ENCODE measurements at places on chromosomes 12 and 14. TPM values are rescaled to one million over a fixed set of nuclear protein-coding genes. Genes with fewer than 3 reads are reported as not detected.

Gene IFI27L1
- 20.2 TPM for total RNA-seq

- no peak overlapping the region for H3K27ac ChIP-seq
- no peak overlapping the region for H3K4me3 ChIP-seq
- H3K27me3 ChIP-seq, result peaks cover 13% of the 10 kb centered on the region
- H3K4me1 ChIP-seq, result no peaks in the 10 kb centered on the region
- no peak for DNase-seq
Measured at GRCh38 chr14:51977075-51977474, 12.3 kb upstream of the RTRAF start.

- no peaks in the 10 kb centered on the region for H3K27me3 ChIP-seq
- H3K4me1 ChIP-seq, result peaks cover 6% of the 10 kb centered on the region
- H3K4me3 ChIP-seq, result no peak overlapping the region
- H3K27ac ChIP-seq, result no peak overlapping the region
- H3K36me3 ChIP-seq, result no peaks in the 10 kb centered on the region
- DNase-seq, result no peak
Measured at GRCh38 chr12:24307716-24308335, 358.4 kb upstream of the SOX5 start.

DNA sequence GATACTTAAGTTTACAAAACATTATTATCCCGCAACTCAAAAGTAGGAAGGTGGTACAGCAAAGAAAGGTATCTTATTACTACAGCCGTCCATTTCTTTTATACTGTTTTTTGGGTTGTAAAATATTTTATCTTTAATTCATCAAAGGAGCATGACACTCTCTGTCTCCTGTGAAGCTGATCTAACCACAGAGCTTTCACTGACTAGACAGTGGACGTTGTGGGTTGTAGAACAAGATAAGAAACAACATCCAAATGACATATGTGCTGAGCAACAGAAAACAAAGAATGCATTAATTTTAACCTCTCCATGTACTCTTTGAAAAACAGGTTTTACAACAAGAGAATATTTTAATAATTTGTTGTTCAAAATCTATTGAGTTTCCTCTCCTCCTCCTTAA, 195.9 kb upstream of the FBXO33 start:
- peaks cover 44% of the 10 kb centered on the region for H3K27me3 ChIP-seq
- no peak overlapping the region for H3K4me3 ChIP-seq
- no peak for DNase-seq
- H3K27ac ChIP-seq, result no peak overlapping the region

DNA sequence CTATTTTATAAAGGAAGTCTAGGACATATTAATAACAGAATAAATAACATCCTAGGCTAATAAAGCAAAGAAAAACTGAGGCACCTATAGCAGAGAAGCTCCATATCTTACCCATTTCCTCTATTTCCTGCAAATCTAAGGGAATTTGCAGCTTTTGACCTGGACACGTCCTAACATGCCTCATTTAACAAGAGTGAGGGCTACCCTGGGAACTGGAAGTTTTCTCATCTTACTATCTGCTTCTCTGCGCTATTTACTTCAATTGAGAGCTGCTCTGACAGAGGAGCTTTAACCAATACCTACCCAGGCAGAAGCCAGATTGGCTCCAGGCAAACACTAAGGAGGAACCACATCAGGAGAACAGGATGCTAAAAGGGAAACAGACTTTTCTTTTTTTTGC, 5.7 kb downstream of the YBX3 start:
- peak; percentile 86 for DNase-seq
- peaks cover 78% of the 10 kb centered on the region for H3K36me3 ChIP-seq
- no peaks in the 10 kb centered on the region for H3K27me3 ChIP-seq
- peak overlapping the region; percentile 98 for H3K27ac ChIP-seq
- H3K4me3 ChIP-seq, result peak overlapping the region; percentile 99
- peaks cover 46% of the 10 kb centered on the region for H3K4me1 ChIP-seq

DNA sequence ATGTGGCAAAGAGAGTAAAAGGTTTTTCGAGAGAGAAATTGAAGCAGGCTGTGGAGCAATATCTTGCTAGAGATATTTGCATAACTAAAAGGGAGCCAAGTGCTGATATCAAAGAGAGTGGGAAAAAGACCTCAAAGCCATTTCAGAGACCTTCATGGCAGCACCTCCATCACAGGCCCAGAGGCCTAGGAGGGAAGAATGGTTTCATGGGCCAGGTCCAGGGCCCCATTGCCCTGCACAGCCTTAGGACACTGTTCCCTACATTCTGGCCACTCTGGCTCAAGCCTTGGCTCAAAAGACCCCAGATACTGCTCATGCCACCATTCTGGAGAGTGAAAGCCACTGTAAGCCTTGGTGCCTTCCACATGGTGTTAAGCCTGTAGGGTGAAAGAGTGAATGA, 50.0 kb upstream of the LYZ start:
- peaks cover 27% of the 10 kb centered on the region for H3K27me3 ChIP-seq
- no peak overlapping the region for H3K27ac ChIP-seq
- peaks cover 4% of the 10 kb centered on the region for H3K4me1 ChIP-seq
- no peak for DNase-seq
- no peaks in the 10 kb centered on the region for H3K36me3 ChIP-seq

DNA sequence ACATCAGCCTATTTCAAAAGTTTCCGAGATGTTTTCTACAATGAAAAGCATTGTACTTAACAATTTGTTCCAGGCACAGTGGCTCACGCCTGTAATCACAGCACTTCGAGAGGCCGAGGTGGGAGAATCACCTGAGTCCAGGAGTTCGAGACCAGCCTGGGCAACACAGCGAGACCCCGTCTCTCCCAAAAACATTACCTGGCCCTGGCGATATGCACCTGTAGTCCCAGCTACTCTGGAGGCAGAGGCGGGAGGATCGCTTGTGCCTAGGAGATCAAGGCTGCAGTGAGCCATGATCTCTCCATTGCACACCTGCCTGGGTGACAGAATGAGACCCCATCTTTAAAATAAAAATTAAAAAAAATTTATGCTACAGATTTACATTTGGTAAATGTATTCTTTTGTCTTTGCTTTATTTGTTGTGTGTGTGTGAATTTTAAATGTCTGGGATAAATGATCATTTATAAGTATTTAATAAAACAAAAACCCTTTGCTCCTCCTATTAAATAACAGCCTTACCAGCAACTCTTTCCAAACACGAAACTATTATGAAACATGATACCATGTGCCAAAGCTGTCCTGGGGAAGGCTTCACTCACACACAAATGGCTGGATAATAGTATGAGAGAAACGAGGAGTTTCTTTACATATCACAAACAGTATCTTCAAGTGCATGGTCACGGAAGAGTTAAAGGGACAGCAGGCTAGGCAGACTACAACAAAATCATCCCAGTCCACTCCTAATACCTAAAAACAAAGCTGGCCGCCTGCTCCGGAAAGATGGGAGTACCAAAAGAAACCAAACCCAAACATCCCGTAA, 1.1 kb downstream of the ATXN3 start:
- DNase-seq, result peak; percentile 54
- peaks cover 7% of the 10 kb centered on the region for H3K36me3 ChIP-seq
- H3K27ac ChIP-seq, result peak overlapping the region; percentile 93

DNA sequence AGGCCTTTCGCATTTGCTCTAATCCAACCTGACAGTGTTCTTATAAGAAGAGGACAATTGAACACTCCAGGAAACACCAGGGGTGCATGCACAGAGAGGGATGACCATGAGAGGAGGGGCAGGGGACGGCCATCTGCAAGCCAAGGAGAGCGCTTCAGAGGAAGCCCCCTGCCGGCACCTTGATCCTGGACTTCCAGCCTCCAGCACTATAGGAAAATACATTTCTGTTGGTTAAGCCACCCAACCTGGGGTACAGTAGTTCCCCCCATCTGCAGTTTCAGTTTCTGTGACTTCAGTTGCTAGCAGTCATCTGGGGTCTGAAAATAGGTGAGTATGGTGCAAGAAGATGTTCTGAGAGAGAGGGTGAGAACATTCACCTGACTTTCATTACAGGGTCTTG, 64.7 kb downstream of the CLMN start:
- no peak for DNase-seq
- no peaks in the 10 kb centered on the region for H3K27me3 ChIP-seq
- no peak overlapping the region for H3K27ac ChIP-seq
- peaks cover 12% of the 10 kb centered on the region for H3K4me1 ChIP-seq

GRCh38 chr12:17333287-17333686, 727.3 kb upstream of the LMO3 start:
- H3K4me1 ChIP-seq, result peaks cover 7% of the 10 kb centered on the region
- H3K4me3 ChIP-seq, result no peak overlapping the region
- no peaks in the 10 kb centered on the region for H3K27me3 ChIP-seq
- H3K27ac ChIP-seq, result no peak overlapping the region
- DNase-seq, result no peak

DNA sequence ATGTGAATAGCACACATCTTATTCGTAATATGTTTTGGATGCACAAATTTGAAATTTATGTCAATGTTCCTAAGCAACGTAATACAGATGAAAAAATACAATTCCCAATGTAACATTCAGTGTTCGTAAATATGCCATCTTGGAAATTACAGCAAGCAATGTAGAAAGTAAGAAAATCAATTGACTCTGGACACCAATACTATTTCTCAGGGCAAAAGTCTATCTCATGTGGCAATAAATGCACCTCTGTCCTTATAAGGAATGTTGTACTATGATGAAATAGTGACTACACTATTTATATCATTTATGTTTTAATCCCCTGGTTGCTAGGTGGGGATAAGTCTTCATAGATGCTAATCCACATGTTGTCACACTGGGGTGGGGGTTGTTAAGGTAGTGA, 251.2 kb downstream of the GXYLT1 start:
- H3K4me1 ChIP-seq, result no peaks in the 10 kb centered on the region
- no peaks in the 10 kb centered on the region for H3K36me3 ChIP-seq
- no peak overlapping the region for H3K27ac ChIP-seq
- no peaks in the 10 kb centered on the region for H3K27me3 ChIP-seq
- no peak for DNase-seq

DNA sequence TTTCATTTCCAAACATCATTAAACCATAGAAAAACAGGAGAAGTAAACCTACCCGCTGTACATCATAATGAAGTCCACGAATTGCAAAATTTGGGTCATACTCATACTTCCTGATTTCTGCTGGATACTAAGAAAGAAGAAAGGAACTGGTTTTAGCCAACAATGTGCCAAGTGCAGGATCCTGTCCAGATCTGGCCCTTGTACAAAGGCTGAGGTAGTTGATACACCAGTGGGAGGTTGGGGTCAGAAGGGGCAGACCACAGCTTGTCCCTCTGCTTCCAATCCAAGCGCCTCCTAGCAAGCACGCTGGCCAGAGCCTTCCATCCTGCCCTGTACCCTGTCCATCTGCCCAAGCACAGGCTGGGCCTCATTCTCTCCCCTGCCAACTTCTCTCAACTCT, 34.2 kb downstream of the NT5DC3 start:
- peaks cover 37% of the 10 kb centered on the region for H3K4me1 ChIP-seq
- peaks cover 12% of the 10 kb centered on the region for H3K36me3 ChIP-seq
- no peaks in the 10 kb centered on the region for H3K27me3 ChIP-seq
- no peak overlapping the region for H3K4me3 ChIP-seq

- H3K4me1 ChIP-seq, result no peaks in the 10 kb centered on the region
- H3K4me3 ChIP-seq, result no peak overlapping the region
- peaks cover 38% of the 10 kb centered on the region for H3K27me3 ChIP-seq
- H3K36me3 ChIP-seq, result no peaks in the 10 kb centered on the region
- no peak for DNase-seq
Measured at GRCh38 chr12:44459569-44459968, 416.5 kb downstream of the NELL2 start.

Gene OAS3
- 5.7 TPM for total RNA-seq

DNA sequence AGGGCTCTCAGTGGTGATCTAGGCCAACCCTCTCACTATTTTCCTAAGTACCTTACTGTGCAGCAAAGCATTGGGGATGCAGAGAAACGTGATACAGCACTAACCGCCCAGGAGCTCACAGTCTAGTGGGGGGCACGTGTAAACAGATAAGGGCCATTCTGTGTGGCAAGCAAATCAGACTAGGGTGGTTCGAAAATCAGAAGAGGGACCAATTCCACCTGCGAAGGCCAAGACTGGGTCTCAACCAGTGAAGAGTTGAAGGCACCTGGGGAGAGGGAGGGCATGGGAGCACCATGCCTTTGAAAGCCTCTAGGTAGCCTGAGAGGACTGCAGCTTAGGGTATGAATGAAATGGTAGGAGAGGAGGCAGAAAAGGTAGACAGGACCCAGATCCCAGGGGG, 2.2 kb downstream of the PITPNM2 start:
- no peaks in the 10 kb centered on the region for H3K27me3 ChIP-seq
- peak overlapping the region; percentile 57 for H3K4me3 ChIP-seq
- H3K36me3 ChIP-seq, result peaks cover 4% of the 10 kb centered on the region
- no peak for DNase-seq
- H3K4me1 ChIP-seq, result no peaks in the 10 kb centered on the region

Gene FLRT2
- 153 TPM for total RNA-seq

GRCh38 chr14:92470811-92471210, 42.8 kb upstream of the RIN3 start:
- no peaks in the 10 kb centered on the region for H3K27me3 ChIP-seq
- H3K4me1 ChIP-seq, result peaks cover 44% of the 10 kb centered on the region
- H3K27ac ChIP-seq, result no peak overlapping the region
- no peak for DNase-seq
- H3K36me3 ChIP-seq, result no peaks in the 10 kb centered on the region

Gene CNIH1
- 228 TPM for total RNA-seq

- no peaks in the 10 kb centered on the region for H3K27me3 ChIP-seq
- no peak for DNase-seq
- peaks cover 11% of the 10 kb centered on the region for H3K4me1 ChIP-seq
- H3K4me3 ChIP-seq, result no peak overlapping the region
Measured at GRCh38 chr12:43277651-43278540, 274.1 kb downstream of the ADAMTS20 start.

DNA sequence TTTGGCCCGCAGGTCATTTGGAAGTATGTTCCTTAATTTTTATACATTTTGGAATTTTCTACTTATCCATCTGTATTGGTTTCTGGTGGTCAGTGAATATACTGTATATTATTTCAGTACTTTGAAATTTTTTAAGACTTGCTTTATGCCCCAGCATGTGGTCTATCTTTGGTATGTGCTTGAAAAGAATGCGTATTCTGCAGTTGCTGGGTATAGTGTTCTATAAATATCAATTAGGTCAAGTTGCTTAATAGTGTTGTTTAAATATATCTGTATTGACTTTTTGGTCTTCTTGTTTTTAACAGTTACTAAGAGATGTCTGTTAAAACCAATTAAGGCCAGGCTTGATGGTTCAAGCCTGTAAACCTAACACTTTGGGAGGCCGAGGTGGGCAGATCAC, 21.7 kb upstream of the SIX1 start:
- H3K27ac ChIP-seq, result no peak overlapping the region
- no peaks in the 10 kb centered on the region for H3K36me3 ChIP-seq
- no peak overlapping the region for H3K4me3 ChIP-seq
- no peaks in the 10 kb centered on the region for H3K27me3 ChIP-seq
- no peaks in the 10 kb centered on the region for H3K4me1 ChIP-seq

GRCh38 chr14:76917158-76917596, 91.0 kb downstream of the LRRC74A start:
- H3K27me3 ChIP-seq, result no peaks in the 10 kb centered on the region
- DNase-seq, result peak; percentile 80
- H3K27ac ChIP-seq, result peak overlapping the region; percentile 93
- peaks cover 8% of the 10 kb centered on the region for H3K36me3 ChIP-seq

DNA sequence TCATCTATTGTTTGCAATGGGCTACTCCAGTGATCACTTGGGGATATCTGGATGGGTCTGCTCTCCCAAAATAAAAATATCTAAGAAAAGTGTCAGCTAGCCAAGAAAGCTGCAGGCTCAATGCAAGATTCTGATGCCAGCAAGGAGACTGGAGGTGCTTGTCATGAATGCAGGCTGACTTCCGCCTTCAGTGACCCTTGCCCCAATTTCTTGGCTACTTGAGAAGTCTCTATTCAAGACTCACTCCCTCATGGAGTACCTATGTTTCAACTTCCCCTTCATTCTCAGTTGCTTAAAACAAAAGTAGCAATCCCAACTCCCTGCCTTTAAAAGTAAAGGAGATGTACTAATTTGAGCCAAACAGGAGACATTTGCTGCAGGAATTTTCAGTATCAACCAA, 123.9 kb downstream of the GPR65 start:
- no peaks in the 10 kb centered on the region for H3K4me1 ChIP-seq
- no peak for DNase-seq
- H3K27ac ChIP-seq, result no peak overlapping the region
